Adipocyte (in vitro differentiated cells): ENCODE measurements at places on chromosomes 5 and 9.
A peak's percentile ranks its signal among the peaks of the same experiment; 100 is the strongest.

DNA sequence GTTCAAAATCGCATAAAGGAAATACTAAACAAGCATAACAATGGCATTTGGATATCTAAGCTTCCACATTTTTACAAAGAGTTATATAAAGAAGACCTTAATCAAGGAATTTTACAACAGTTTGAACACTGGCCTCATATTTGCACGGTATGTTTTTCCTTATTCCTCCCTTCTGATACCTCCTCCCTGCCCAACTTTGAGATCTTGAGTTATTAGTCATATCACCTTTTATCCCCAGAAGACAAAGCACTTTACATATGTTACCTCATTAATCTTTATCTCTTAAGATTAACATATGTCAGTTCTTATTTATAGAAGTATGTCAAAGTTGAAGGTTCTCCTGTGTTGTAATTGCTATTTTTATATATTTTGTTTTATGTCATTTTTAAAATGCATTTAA lies 29.8 kb downstream of the TDRD7 start:
- DNase-seq = no peak

GRCh38 chr9:20972684-20973083 lies 58.8 kb downstream of the HACD4 start:
- no peak for DNase-seq

- DNase-seq = no peak
Observed at GRCh38 chr9:121192959-121193640, 8.6 kb downstream of the RAB14 start.

GRCh38 chr5:56700711-56701110 lies 114.6 kb upstream of the MAP3K1 start:
- no peak for DNase-seq

DNA sequence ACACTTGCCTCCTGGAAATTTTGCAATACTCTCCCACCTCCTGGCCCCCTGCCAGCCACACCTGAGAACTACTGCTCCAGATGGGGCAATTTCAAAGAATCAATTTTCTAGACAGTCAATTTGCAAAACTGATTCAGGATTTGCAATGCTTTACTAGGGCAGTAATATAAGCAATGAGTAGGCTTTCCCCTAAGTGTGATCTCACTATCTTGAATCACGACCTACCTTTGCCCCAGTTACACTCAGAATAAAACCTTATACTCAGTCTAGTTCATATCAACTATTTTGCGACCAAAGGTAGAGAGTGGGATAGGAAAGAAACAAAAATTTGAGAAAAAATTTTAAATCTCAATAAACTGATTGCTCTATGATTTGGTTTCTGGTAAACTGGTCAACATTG lies 54.4 kb downstream of the DROSHA start:
- no peak for DNase-seq

GRCh38 chr9:92422611-92423338 lies 1.5 kb downstream of the OMD start:
- no peak for DNase-seq

- DNase-seq = no peak
Observed at GRCh38 chr9:5750569-5750968, 82.3 kb downstream of the ERMP1 start.

GRCh38 chr5:179375831-179376365 lies 30.6 kb upstream of the ADAMTS2 start:
- DNase-seq = no peak

GRCh38 chr9:132055756-132056155 lies 23.9 kb downstream of the MED27 start:
- DNase-seq = no peak

DNA sequence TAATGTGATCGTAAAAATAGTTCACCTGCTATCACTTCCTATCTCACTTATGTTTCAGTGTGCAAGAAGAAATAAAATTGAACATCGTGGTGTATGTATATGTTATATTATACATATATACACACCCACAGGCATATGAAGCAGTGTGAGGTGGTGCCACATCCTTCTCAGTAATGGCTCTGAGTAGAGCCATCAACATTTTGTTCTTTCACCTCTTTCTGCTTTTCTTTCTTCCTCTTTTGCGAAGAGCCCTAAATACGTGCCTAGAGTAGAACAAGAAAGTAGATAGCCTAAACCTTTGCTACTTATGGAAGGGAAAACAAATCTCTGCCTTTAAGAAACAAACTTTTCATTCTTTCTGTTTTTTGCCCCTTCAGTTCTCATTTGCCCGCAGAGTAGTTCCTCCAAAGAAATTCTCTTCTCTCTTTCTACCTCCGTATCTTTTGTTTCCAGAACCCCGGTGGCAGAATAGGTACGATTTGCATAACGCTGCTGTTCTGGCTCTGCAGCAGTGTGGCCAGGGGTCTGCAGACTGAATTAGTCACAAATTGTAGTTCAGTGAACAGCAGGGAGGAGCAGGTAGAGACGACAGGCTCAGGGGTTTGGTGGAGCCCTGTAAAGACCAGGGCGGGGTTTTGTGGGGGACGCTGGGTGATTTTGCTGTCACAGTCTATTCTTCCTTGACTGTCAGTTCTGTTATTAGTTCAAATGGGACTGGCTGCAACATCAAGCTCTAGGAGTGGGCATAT lies 40.5 kb upstream of the PJA2 start:
- DNase-seq = no peak

- no peak for DNase-seq
Observed at GRCh38 chr5:142120247-142120935, 11.8 kb downstream of the NDFIP1 start.

- no peak for DNase-seq
Observed at GRCh38 chr9:127927201-127927987, 3.2 kb downstream of the PIP5KL1 start.

DNA sequence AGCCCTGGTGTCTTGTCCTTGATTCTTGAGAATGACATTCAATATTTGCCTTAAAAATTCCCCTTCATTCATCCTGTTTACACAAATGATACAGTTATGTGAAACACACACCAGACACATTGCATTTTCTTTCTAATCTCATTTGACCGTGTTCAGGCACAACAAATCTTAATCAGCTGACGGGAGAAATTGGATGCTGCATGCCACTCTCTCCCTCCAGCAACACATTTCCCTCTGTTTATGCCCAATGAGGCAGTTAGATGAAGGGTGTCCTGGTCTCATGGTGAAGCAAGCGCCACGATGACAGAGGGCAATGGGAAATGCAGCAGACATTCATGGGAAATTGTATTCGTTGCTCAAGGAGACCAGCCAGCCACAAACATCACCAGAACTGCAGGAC lies 3.2 kb upstream of the FGF1 start:
- no peak for DNase-seq

DNA sequence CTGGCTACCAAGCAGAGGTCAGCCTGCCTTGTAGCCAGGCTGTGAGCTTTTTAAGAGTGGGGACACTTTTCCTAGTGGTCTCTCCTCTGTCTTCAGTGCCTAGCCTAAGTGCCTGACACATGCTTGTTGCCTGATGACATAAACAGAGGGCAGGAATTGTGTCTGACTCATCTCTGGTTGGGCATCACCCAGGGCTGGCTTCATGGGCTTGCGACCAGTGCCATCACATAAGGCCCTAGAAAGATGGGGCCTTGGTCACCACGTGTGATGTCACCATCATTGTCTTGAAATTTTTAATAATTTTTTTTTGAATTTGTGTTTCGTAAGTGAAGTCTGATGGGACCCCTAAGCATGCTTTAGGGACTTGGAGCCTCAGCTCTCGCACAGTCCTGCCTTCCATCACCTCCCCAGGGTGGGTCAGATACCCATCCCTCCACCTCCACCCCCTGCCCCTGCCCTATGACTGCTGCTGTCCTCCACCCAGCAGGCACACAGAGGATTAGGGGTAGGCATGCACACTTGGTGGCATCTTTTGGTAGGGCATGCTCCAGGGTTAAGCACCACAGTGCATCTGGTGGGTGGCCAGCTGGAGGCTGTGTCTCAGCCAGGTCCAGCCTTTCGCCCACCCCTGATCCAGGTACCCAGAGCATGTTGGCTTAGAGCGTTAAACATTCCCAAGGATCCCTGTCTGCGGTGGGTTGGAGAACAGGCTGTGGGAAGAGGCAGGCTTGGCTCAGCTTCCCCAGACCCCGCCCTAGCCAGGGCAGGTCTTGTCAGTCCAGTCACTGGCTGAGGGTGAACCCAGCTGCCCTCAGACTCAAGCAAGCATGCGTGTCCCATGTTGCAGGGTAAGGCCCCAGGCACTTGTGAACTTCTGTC lies 80.1 kb upstream of the SH3PXD2B start:
- DNase-seq = peak; percentile 8

DNA sequence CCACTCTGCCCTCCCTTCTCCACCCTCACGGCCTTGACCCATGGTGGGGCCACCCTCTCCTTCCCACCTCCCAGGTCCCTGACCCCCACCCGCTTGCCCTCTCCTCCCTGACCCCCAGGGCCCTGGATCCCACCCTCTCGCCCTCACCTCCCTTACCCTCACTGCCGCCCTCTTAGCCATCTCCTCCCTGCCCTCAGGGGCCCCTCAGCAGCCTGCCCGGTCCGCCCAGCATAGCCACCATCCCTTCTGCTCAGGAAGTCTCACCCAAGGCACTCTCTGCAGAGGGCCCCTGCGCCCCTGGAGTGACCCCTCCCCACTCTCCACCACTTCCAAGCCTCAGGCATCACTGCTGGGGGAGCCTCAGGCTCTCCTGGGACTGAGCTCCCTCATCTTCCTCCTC lies 66.3 kb downstream of the MRPL36 start:
- DNase-seq = no peak

GRCh38 chr5:41336471-41336870 lies 123.1 kb upstream of the C6 start:
- DNase-seq = no peak

DNA sequence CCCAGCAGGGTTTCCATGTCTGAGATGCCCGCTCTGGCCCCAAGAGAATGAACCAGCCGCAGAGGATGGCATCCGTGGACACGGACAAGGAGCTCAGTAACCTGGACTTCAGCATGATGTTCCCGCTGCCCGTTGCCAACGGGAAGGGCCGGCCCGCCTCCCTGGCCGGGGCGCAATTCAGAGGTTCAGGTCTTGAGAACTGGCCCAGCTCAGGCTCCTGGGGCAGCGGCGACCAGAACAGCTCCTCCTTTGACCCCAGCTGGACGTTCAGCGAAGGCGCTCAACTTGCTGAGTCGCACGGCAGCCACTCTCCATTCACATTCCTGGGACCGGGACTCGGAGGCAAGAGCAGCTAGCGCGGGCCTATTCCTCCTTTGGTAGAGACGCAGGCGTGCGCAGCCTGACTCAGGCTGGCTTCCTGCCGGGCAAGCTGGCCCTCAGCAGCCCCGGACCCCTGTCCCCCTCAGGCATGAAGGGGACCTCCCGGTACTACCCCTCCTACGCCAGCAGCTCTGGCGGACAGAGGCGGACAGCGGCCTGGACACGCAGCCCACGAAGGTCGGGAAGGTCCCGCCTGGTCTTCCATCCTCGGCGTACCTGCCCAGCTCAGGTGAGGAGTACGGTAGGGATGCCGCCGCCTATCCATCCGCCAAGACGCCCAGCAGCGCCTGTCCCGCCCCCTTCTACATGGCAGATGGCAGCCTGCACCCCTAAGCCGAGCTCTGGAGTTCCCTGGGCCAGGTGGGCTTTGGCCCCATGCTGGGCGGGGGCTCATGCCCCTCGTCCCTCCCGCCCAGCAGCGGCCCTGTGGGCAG lies 74.4 kb downstream of the INSL6 start:
- DNase-seq = no peak

DNA sequence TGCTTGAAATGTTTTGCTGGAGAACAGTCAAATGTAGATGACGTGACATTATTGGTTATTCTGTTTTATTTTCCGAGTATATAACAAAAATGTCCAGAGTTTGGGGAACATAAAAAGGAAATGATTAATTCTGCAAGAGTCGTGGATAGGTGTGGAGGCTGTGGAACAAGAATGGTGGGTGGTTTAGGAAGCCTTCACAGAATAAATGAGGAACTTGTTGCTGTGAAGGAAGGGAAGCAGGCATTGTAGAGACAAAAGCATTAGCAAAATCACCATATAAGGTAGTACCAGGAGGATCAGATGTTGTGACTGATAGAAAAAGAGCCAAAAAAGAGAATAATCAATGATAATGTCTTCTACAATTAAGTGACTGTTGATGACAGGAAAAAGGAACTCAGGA lies 66.2 kb upstream of the CNTLN start:
- DNase-seq = no peak

- peak; percentile 49 for DNase-seq
Observed at GRCh38 chr9:129746092-129746777, 6.6 kb downstream of the PTGES start.

DNA sequence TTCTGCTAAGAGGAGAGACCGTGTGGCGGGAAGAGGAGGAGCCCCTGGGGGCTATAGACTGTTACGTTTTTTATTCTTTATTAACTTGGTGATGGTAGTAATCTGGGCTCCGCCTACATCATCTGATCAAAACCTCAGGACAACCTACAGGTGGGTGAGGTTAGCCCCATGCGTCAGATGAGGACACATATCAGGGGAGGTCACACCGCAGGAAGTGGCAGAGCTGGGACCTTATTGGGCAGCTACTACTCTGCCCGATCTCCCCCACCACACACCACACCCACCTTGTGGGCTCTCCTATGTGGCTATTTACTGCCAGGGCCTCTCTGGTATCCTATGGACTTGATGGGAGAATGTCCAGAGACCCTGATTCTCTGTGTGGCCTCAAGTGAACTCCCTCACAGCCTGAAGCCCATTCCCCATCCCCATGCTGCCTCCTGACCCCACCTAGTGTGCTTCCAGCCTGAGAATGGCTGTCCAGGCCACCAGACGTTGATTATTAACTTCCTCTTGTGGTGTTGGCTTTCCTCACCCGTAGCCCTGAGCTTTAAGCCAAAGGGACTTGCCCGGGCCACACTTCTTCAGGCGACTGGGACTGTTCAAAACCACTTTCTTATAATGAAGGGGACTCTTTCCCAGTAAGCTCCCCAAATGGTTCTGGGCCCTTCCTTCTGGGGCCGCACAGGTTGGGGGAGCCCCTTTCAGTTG lies 8.2 kb downstream of the UNC5A start:
- no peak for DNase-seq

DNA sequence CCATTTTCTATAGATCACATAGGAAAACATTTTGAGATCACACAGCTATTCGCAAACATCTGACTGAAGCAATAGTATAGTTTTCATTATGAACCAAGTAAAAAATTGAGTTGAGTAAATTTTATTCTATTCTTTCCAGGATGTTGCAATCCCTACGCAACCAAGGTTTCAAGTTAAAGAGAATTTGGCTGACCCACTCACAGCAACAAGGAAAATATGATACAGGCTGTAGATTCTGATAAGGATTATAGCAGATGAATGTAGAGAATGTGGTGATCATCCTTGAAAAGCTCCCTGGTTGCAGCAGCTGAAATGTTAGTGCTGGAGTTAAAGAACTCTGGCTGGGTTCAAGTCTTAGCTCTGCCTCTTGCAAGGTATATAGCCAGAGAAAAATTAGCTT lies 4.7 kb downstream of the ABCA1 start:
- peak; percentile 95 for DNase-seq

DNA sequence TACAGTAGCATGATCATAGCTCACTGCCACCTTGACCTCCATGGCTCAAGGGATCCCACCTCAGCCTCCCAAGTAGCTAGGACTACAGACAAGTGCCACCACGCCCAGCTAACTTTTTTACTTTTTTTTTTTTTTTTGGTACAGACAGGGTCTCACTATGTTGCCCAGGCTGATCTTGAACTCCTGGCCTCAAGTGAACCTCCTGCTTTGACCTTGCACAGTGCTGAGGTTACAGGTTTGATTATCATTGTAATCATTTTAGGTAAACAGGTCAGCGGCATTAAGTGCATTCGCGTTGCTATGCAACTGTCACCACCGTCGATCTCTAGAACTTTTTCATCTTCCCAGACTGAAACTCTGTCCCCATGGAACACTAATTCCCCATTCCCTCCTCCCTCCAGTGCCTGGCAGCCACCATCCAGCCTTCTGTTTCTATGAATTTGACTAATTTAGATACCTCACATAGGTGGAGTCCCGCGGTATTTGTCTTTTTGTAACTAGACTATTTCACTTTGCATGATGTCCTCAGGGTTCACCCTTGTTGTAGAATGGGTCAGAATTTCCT lies 5.8 kb upstream of the CARD19 start:
- DNase-seq = no peak
